ENCODE measurements at places on chromosomes 13 and 19. TPM values are rescaled to one million over a fixed set of nuclear protein-coding genes. Genes with fewer than 3 reads are reported as not detected.

- H3K27me3 ChIP-seq: no peaks in the 10 kb centered on the region
- H3K4me3 ChIP-seq: no peak overlapping the region
- H3K36me3 ChIP-seq: peaks cover 22% of the 10 kb centered on the region
- H3K4me1 ChIP-seq: peaks cover 13% of the 10 kb centered on the region
These were observed 13.2 kb downstream of the SYDE1 start for GRCh38 chr19:15120135-15121026.

GRCh38 chr19:12749938-12750521, 1.6 kb upstream of the BEST2 start:
- H3K4me3 ChIP-seq: no peak overlapping the region
- no peak overlapping the region for H3K27ac ChIP-seq
- H3K27me3 ChIP-seq: no peaks in the 10 kb centered on the region
- peaks cover 13% of the 10 kb centered on the region for H3K36me3 ChIP-seq
- no peak for DNase-seq

DNA sequence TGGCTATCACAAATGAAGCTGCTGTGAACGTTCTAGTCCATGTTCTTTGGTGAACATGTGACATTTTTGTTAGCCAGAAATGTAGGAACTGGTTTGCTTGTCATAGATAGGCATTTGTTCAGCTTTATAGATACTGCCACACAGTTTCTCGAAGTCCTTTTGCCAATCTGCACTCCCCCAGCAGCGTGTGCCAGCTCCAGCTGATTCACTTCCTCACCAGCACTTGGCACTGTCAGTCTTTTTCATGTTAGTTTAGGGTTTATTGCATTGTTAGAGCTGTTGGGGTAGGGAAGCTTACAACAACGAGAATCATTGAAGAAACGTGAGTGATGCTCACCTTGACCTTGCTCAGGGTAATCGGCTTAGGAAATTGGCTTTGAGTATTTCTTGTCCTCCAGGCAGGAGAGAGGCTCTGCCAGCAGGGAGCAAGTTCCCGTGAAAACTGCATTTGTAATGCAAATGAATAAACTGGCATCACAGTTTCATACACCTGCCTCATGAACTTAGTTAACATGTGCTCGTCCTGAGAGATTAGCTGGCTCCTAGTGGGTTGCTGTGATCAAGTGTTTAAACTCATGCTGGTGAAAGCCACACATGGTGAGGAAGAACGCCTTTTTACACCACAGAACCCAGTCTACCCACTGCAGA, 83.9 kb downstream of the ING1 start:
- no peak for DNase-seq
- no peaks in the 10 kb centered on the region for H3K36me3 ChIP-seq
- H3K27ac ChIP-seq: no peak overlapping the region
- peaks cover 20% of the 10 kb centered on the region for H3K27me3 ChIP-seq

DNA sequence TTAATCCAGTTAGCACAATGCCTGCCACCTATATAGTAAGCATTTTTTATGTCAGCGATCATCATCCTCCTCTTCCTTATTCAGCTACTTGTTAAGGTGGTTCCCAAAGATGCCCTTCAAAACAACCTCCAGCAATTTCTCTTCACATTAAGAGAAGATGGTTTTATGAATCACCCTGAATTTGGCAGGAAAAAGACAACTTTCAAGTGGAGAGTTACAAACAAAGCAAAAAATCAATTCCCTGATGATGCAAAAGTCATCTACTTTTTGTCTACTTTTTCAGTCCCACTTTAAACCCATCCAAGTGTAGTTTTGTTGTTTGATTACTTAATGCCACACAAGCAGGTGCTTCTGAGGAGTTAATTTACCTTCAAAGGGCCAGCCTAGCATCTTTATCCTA, 139.1 kb upstream of the SERP2 start:
- no peak overlapping the region for H3K4me3 ChIP-seq
- DNase-seq: no peak
- no peak overlapping the region for H3K27ac ChIP-seq
- no peaks in the 10 kb centered on the region for H3K36me3 ChIP-seq
- no peaks in the 10 kb centered on the region for H3K4me1 ChIP-seq

- DNase-seq: no peak
- no peaks in the 10 kb centered on the region for H3K4me1 ChIP-seq
- H3K27ac ChIP-seq: no peak overlapping the region
- H3K4me3 ChIP-seq: no peak overlapping the region
- no peaks in the 10 kb centered on the region for H3K27me3 ChIP-seq
These were observed 344.1 kb downstream of the RFC3 start for GRCh38 chr13:34161931-34162543.

DNA sequence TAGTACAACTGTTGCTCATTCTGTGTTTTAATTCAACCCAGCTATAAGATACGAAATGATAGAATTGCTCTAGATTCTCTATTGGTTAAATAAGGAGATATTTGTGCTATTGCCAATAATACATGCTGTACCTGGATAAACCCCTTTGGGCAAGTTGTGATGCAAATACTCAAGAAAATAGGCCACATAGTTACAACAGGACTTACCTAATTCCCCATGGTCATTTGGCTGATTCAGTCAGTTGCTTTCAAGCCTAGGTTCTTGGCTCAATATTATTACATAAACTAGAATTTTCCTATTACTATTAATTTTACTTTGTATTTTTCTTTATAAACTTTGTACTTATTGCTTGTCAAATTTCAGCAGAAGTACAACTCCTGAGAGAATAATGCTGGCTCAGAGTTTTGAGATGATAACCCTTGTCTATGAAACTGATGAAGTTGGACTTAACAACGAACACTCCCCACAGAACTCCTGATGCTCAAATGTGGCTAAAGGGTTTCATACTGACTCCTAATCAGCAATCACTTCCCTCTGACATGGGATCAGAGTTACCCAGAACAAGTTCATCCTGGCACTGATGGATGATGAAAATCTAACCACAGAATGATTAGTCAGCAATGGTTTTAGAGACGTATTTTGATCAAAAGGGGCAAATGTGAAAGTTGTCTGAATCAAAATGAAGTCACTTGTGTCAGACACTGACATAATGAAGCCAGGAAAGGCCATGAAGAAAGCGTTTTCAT, 221.1 kb downstream of the ITGBL1 start:
- no peak for DNase-seq
- H3K4me3 ChIP-seq: no peak overlapping the region
- H3K27me3 ChIP-seq: no peaks in the 10 kb centered on the region
- no peak overlapping the region for H3K27ac ChIP-seq

GRCh38 chr19:36819130-36819630, 19.0 kb downstream of the ZNF790 start:
- H3K4me1 ChIP-seq: no peaks in the 10 kb centered on the region
- H3K36me3 ChIP-seq: peaks cover 31% of the 10 kb centered on the region
- peak overlapping the region; percentile 7 for H3K4me3 ChIP-seq
- no peaks in the 10 kb centered on the region for H3K27me3 ChIP-seq
- DNase-seq: no peak

DNA sequence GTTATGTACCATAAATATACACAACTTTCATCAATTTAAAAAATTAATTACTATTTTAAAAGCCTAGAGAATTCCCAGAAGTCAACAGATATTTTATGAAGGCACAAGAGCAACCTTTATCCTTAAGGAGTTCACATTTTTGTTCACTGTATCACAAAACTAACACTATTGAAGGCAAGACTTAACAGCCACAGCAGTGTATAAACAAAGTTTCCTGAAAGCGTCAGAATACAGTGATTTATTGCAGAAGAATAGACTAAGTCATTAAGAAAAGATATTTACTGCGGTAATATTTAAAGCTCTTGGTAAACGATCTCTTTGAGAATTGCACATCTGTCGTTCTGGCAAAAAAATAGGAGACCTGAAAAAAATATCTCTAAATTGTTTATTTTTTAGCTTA, 419.3 kb upstream of the NBEA start:
- no peak overlapping the region for H3K27ac ChIP-seq
- no peak overlapping the region for H3K4me3 ChIP-seq
- DNase-seq: no peak
- no peaks in the 10 kb centered on the region for H3K4me1 ChIP-seq

GRCh38 chr13:102369302-102369701, 32.5 kb downstream of the FGF14 start:
- H3K27ac ChIP-seq: no peak overlapping the region
- no peaks in the 10 kb centered on the region for H3K4me1 ChIP-seq
- no peaks in the 10 kb centered on the region for H3K27me3 ChIP-seq
- no peak for DNase-seq

The PPM1N gene
- total RNA-seq: 2.5 TPM

The KLF1 gene
- total RNA-seq: 0.84 TPM

The PSG6 gene
- not detected for total RNA-seq

The ERICH6B gene
- total RNA-seq: not detected

The GPR4 gene
- total RNA-seq: not detected

Data from CD8-positive, alpha-beta memory T cell (primary cell).